ENCODE measurements at places on chromosomes 7 and 10.
A peak's percentile ranks its signal among the peaks of the same experiment; 100 is the strongest.

DNA sequence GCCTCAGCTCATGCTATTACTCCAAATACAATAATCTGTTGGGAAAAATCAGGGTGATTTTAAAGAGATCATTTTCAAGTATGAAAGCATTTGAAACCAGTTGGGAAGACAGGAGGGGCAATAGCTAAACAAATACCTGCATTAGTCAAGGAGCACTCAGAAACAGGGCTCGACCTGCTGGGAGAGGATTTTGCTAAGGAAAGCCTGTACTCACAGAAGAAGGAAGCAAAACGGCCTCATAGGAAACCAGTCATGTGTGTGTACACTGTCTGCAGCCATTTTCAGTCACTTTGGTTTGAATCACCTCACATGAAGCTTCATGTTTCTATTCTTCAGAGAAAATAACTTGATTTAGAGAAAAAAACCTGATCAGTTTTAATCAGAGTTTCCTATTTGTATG lies 38.6 kb downstream of the FZD1 start:
- no peaks in the 10 kb centered on the region for H3K4me1 ChIP-seq
- H3K4me3 ChIP-seq = no peak overlapping the region
- no peaks in the 10 kb centered on the region for H3K27me3 ChIP-seq
- H3K27ac ChIP-seq = no peak overlapping the region
- H3K36me3 ChIP-seq = no peaks in the 10 kb centered on the region
- no peak for DNase-seq

- H3K36me3 ChIP-seq = no peaks in the 10 kb centered on the region
- no peaks in the 10 kb centered on the region for H3K4me1 ChIP-seq
- no peak for DNase-seq
- H3K27ac ChIP-seq = no peak overlapping the region
- no peak overlapping the region for H3K4me3 ChIP-seq
- no peaks in the 10 kb centered on the region for H3K27me3 ChIP-seq
Measured at GRCh38 chr7:148609045-148609725, 18.6 kb downstream of the C7orf33 start.

GRCh38 chr10:78377356-78377755 lies 343.7 kb downstream of the RPS24 start:
- no peaks in the 10 kb centered on the region for H3K27me3 ChIP-seq
- H3K4me1 ChIP-seq = no peaks in the 10 kb centered on the region
- H3K36me3 ChIP-seq = no peaks in the 10 kb centered on the region

DNA sequence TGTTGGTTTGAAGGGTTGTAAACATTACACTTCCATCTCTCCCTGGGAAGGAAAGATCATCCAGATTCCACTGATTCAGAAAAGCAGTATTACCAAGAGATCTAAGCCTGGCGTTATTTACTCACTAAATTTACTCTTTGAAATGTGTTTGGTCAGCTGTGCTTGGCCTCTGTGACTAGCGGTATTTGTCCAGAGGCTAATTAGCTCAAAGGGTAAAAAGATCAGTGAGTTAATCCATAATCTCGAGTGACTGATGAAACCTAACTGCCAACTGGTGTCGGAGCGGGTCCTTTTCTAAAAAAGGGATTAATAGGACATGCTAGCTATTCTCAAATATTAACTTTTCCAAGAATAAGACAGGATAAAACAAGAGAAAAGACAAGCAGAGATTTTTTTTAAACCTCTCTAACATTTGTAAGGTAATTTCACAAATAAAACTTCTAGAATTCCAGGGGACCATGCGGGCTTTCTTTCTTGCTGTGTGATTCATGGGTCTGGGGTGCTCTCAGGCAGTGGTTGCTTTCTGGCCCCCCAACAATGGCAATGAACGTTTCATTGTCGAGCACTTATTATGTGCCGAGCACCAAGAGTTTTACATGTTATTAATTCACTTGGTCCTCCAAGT lies 247.3 kb upstream of the AOAH start:
- H3K36me3 ChIP-seq = no peaks in the 10 kb centered on the region
- DNase-seq = no peak

DNA sequence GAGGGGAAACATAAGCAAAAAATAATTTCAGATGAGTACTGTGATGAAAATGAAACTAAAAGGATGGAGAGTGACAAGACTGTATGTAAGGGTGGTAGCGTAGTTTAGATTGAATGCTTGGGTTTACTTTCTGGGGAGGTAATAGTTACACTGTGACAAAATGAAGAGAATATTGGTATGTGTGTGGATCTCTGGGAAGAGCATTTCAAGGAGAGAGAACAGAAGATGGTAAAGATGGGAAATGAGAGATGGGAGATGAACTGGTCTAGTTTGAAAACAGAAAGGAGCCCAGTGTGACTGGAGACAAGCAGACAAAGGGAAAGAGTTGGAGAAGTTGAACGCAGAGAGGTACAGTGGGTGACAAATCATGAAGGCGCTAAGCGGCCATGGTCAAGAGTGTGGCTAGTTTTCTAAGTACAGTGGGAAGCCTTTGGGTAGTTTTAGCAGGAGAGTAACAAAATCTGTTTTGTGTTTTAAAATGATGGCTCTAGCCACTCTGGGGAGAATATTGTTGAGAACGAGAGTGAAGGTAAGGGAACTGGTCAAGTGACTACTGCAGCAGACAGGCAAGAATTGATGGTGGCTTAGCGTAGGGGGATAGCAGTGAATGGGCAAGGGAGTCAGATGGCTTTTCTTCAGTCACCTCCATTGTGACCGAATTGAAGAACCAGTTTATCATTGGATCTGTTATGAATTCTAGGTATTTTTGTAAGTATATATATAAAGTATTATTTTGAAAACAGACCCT lies 22.6 kb downstream of the PALS2 start:
- H3K27ac ChIP-seq = peak overlapping the region; percentile 92
- H3K4me3 ChIP-seq = peak overlapping the region; percentile 43
- peaks cover 19% of the 10 kb centered on the region for H3K4me1 ChIP-seq
- DNase-seq = no peak

DNA sequence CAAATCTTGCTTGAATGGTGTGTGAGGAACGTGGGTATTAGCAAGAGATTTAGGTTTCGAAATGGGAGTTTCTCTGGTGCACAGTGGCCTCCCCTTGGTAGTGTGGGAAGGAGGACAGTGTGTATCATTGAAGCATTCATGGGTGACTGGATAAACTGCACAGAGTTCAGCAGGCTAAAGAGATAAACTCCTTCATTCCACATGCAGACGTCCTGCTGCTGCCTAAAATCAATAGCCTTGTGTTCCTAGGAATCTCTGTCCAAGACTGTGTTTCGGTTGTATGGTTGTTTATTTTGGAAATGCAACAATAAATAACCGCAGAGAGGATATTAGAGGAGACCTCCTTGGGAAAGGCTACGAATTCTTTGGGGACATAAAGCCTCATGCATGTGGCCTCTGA lies 100.9 kb upstream of the FAM171A1 start:
- no peak overlapping the region for H3K27ac ChIP-seq
- peaks cover 1% of the 10 kb centered on the region for H3K27me3 ChIP-seq
- H3K4me3 ChIP-seq = no peak overlapping the region
- DNase-seq = no peak
- no peaks in the 10 kb centered on the region for H3K36me3 ChIP-seq

GRCh38 chr10:4916086-4916716 lies 47.0 kb upstream of the AKR1C1 start:
- H3K4me3 ChIP-seq = no peak overlapping the region
- no peak for DNase-seq
- no peaks in the 10 kb centered on the region for H3K36me3 ChIP-seq

DNA sequence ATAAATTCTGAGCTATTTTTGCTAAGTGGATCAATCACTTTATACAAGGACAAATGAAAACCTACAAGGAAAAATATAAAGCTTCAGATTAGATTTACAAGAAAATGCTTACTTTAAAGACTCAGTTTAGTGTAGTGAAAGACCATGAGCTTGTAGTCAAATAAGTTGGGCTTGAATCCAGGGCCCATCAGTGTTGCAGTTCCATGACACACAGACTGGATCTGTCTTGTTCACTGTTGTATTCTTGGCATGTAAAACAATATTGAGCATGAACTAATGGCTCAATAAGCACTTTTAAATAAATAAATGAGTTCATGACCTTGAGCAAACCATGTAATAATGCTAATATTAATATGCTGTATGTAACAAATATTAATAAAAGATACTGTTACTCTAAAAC lies 164.6 kb upstream of the KCND2 start:
- H3K36me3 ChIP-seq = no peaks in the 10 kb centered on the region
- no peaks in the 10 kb centered on the region for H3K27me3 ChIP-seq
- H3K4me3 ChIP-seq = no peak overlapping the region
- H3K27ac ChIP-seq = no peak overlapping the region

DNA sequence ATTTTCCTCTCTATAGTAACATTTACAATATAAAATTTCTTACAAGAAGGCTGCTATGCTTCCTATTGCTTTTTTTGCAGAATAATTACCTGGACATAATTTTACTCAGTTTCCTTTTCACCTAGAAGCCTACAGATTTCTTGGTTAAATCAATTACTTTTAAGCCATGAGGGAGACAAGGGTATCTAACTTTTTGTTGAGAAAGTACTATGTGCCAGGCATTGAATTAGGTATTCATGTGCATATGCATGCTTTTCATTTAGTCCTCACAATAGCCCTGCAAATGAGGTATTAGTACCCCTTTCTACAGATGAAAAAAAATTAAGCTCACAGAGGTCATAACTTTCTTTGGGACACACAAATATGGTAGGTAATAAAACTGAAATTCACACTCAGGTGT lies 16.4 kb downstream of the PCGF6 start:
- DNase-seq = no peak
- no peak overlapping the region for H3K4me3 ChIP-seq
- H3K4me1 ChIP-seq = no peaks in the 10 kb centered on the region
- no peak overlapping the region for H3K27ac ChIP-seq

DNA sequence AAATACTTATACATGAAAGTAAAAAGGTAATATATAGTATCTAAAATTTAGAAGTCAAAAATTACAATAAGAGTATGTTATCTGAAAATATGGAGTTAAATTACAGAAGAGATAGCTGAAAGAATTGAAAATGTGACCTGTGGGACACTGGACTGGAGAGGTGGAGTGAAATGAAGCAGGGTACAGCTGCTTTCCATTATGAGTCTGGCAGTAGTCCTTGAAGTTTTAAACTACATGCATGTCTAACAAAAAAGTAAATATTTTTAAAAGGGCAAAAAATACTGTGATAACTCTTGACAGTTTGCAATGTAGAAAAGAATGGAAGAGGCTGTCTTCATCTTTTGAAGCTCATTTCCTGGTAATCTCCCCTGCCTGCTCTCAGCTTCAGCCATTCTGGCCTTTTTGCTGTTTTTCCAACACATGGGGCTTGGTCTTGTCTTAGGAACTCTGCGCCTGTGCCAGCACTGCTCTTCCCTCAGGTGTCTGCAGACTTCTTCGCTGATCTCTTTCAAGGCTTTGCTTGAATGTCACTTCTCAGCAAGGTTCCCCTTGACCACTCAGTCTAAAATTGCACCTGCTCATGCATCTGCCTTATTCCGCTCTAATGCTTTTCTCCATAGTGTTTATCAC lies 36.9 kb downstream of the PTPRZ1 start:
- H3K4me3 ChIP-seq = no peak overlapping the region
- H3K4me1 ChIP-seq = no peaks in the 10 kb centered on the region
- H3K27ac ChIP-seq = no peak overlapping the region
- H3K36me3 ChIP-seq = no peaks in the 10 kb centered on the region
- H3K27me3 ChIP-seq = no peaks in the 10 kb centered on the region
- no peak for DNase-seq

GRCh38 chr7:133484086-133484485 lies 231.2 kb downstream of the EXOC4 start:
- DNase-seq = no peak
- no peak overlapping the region for H3K27ac ChIP-seq
- H3K4me3 ChIP-seq = no peak overlapping the region
- no peaks in the 10 kb centered on the region for H3K4me1 ChIP-seq

DNA sequence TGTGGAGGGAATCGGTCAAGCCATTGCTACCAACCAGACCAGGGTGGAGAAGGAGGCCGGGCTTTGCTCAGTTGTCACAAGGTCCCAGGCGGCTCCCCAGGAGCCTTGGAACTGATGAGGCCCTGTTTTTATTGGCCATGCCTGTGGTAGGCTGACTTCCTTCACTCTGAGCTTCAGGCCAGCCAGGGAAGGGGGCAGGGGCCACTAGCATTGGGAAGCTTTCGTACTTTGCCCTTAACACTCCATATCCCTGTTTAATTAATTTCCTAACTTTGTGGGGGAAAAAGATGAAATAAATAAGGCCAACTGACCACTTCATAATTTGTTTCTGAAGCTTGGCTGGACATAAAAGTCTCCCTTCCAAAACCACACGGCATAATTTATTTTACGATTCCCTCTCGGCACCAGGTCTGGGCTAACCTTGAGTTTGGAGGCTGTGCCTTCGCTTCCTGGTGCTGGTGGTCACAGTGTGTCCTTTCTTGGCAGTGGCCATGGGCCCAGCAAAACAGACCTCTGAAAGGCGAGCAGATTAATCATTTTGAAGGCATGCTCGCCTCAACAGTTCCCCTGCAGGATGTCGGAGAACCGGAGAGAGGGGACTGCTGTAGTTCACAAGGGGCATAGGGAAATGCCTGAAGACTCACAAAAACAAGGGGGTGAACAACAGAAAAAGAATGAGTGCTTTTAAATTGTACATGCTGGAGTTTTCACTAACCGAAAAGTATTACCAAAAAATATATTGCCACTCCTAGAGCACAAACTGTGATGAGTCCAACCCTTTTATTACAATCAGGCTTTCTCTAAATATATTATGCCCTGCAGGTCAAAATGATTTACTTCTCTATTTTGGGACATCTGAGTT lies 966.0 kb downstream of the LRMDA start:
- no peak for DNase-seq
- no peak overlapping the region for H3K4me3 ChIP-seq
- H3K27ac ChIP-seq = no peak overlapping the region
- no peaks in the 10 kb centered on the region for H3K27me3 ChIP-seq
- no peaks in the 10 kb centered on the region for H3K4me1 ChIP-seq

DNA sequence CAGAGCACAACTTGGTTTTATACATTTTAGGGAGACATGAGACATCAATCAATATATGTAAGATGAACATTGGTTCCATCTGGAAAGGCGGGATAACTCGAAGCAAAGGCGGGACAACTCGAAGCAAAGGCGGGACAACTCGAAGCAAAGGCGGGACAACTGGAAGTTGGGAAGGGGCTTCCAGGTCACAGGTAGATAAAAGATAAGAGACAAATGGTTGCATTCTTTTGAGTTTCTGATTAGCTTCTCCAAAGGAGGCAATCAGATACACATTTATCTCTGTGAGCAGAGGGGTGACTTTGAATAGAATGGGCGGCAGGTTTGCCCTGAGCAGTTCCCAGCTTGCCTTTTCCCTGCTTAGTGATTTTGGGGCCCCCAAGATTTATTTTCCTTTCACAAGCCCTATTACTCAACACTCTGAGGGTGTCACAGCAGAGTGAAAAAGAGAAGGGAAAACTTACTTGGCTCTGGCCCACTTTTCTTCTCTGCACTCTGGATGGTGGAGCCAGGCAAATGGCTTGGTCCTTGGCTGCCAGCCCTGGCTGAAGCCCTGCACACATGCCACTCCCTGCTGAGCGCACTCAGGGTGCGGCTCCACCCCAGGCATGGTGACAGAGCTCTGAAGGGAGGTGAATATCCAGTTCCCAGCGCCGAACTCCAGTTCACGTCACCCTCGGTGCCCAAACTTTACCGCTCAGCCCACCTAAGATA lies 46.7 kb downstream of the PARD3 start:
- H3K27me3 ChIP-seq = no peaks in the 10 kb centered on the region
- no peak for DNase-seq
- no peaks in the 10 kb centered on the region for H3K4me1 ChIP-seq
- no peaks in the 10 kb centered on the region for H3K36me3 ChIP-seq
- no peak overlapping the region for H3K4me3 ChIP-seq
- H3K27ac ChIP-seq = no peak overlapping the region
